Stimulated activated CD8-positive, alpha-beta memory T cell treated with anti-CD3 and anti-CD28 coated beads, Interleukin-15, amount 100 ng/mL, for 24 hours (primary cell): ENCODE measurements at places on chromosomes 4 and X.

DNA sequence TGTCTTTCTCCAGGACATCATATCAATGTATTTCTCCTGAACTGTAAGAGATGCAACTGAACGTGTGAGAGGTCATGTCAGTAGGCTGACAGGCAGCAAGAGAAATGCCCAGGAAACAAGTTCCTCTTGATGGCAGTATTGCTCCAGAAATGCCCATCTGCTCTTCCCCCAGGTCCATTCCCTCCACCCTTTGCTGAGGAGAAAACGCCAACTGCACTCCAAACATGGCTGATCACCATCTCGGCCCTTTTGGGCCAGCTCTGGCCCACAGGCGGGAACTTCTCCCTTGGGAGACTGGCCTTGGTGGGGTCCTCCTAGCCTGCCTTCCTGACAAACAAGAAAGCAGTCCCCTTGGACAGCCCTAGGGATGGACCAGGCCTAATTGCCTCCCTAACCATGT, 276.5 kb upstream of the AGTR2 start:
- DNase-seq, result no peak

DNA sequence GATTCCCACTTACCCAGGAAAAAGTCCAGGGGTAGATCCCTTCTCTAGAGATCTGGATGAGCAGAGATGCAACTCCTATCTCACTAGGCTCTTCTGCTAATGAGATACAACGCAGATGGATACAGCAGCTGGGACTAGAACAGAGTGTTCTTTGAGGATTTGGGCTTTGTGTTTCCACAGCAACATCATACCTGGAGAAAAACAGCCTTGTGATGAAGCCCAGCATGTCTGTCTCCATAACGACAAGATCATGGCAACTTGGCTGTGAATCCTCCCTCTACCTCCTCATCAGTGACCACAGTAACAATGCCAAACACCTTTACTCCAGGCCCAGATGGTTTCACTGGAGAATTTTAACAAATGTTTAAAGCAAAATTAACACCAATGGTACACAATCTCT, 80.1 kb downstream of the RCHY1 start:
- DNase-seq, result no peak

DNA sequence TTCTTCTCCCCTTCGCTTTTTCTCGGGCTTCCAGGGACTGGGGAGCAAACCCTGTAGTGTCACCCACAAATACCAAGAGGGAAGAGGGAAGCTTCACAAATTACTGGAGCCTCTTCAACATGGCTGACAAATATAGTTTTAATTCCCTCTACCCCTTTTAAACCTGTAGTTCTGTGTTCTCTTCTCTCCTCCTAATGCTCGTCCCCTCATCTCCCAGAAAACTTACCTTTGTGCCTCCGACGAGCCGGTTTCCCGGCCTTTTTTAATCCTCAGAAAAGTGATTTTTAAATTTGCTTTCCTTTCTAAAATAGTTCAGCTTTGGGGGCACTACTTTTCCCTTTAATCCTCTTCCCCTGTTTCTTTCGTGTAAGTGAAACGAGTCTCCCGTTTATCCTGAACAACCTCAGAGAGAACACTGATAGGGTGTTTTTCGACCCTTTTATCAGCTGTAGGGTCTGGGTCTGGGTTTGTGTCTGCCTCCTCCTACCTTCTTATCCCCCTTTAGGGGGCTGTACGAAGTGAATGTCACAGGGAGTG, 408 bp downstream of the TET2 start:
- no peak for DNase-seq

GRCh38 chr4:180560896-180561295, 1682.3 kb upstream of the TENM3 start:
- DNase-seq, result no peak

GRCh38 chr4:48141048-48141447, 7.0 kb upstream of the TXK start:
- no peak for DNase-seq

GRCh38 chrX:5388087-5388486, 840.6 kb downstream of the NLGN4X start:
- no peak for DNase-seq

GRCh38 chr4:156954587-156954986, 17.0 kb downstream of the PDGFC start:
- no peak for DNase-seq

- DNase-seq, result no peak
These were observed 189.5 kb upstream of the ANKRD50 start for GRCh38 chr4:124902001-124902515.

DNA sequence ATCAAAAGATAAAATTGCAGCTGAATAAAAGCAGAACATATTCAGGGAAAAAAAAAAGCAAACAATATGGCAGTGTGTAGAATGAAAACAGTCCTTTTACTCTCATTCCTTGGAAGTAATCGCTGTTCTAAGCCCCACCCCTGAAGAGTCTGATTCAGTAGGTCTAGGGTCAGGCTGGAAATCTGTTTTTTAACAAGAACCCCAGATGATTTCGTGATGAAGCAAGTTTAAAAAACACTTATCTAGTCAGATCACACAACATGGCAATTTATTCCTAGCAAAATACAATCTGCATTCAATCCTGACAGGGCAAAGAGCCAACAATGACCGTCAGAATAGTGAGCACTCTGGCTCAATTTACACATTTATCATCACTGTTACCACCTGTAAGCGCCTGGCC, 16.1 kb downstream of the FAM120C start:
- DNase-seq, result no peak

- DNase-seq, result no peak
These were observed 40.5 kb downstream of the AFF2 start for GRCh38 chrX:148540671-148541583.

DNA sequence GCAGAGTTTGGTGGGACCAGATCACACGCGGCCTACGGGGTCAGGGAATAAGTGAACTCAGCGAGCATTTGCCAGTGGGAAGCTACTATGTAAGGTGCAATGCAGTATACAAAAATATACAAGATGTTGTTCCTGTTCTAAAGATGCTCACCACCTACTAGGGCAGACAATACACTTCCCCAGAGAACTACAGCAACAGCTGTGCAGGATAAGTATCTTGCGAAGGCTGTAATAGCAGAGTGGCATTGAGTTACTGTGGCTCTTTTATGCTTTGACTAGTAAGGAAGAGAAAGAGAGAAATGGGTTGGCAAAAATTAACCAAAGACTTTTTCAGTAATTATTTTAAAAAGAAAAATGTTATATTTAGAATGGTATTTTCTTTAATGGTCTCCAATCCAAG, 61.2 kb downstream of the CDS1 start:
- no peak for DNase-seq

GRCh38 chr4:162838671-162839070, 328.0 kb downstream of the NAF1 start:
- DNase-seq, result no peak

DNA sequence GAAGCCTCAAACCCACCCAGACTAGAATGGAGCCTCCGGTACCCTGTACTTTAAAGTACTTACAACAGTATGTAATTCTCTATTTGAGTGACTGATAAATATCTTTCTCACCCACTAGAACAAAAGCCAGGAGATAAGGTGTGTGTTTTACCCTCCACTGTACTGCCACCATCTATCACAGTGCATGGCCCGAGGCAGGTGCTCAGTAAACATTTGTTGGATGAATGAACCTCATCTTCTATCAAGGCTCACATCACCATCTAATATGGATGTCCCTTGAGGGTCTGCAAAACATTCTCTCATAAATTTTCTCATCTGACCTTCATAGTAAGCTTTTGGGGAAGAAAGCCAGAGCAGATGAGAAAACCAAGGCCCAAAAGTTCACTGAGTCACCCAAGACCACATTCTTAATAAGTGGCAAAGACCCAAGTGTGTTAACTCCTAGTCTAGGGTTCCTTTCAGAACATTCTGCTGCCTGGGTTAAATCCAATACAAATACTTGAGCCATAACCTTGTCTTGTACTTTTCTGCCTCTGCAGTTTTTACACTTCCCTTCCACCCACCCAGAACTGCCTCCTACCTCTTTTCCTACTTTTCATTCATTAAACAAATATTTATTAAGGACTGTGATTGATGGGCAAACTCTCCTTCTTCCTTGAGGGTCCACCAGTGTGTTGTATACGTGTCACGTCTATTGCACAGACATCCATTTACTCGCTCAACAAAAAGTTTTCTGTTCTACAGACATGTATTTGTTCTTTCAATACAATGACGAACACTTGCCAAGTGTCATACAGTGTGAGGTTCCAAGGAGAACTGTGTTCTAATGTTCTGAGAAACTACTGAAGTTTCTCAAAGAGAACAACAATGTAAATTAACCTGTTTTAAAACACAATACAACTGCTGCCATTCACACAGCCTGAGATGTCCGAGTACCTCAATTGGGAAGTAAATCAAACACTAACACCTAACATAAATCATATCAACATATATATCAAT, 35.7 kb downstream of the APBB2 start:
- DNase-seq, result no peak

DNA sequence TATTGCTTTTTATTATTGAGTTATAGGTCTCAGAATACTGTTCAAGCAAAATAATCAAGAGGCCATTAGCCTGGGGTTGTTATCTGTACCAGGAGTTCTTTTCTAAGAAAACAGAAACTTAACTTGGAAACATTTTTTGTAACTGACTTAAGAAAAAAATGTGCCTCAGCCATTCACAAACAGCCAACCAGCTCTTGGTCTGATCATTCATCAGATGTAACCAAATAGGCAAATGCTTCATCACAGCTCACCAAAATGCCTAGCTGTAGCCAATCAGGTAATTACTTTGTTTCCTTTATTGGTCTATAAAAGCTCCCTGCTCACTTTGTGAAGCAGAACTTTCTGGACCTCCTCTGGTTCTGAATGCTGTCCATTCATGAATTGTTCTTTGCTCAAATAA, 387.7 kb downstream of the FAT4 start:
- no peak for DNase-seq

- no peak for DNase-seq
These were observed 280.4 kb downstream of the DHX15 start for GRCh38 chr4:24303926-24304325.

DNA sequence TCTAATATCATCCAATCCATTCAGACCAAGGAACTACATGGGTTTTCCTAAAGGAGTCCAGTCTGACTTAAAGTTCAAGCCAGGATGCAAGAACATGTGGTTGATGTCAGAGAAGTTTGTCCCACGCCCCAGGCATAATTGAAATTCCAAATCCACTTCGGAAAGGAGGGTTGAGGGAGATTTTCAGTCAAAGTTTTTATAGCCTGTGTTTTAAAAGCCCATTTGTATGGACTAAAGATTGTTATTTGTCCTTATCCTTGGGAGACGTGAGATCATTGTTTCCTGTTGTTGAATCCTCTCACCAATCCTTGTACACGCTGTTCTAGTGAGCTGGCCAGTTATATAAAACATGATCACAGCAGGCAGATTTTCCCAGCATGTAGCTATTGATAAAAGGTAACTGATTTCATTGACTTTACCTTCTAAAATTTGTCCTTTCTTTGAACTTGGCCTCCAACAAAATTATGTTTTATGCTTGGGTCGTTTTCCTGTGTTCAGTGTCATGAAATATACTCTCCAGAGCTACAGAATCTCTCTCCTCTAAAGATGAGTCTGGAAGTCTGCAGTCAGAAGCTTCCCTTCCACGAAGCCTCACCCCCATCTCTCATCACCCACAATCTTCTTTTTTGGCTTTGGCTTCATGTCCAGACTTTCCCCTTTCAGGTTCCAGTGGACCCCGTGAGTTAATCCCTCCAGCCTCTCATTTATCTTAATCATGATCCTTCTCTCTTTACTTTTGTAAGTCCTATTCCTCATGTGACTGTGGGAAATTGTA, 92.9 kb downstream of the ATP10D start:
- DNase-seq, result no peak

- DNase-seq, result no peak
These were observed 198.6 kb upstream of the S100G start for GRCh38 chrX:16451334-16451733.

GRCh38 chrX:27598312-27598711, 8.2 kb downstream of the DCAF8L2 start:
- DNase-seq, result no peak

- DNase-seq, result no peak
These were observed 11.6 kb downstream of the SASH3 start for GRCh38 chrX:129791336-129791735.

DNA sequence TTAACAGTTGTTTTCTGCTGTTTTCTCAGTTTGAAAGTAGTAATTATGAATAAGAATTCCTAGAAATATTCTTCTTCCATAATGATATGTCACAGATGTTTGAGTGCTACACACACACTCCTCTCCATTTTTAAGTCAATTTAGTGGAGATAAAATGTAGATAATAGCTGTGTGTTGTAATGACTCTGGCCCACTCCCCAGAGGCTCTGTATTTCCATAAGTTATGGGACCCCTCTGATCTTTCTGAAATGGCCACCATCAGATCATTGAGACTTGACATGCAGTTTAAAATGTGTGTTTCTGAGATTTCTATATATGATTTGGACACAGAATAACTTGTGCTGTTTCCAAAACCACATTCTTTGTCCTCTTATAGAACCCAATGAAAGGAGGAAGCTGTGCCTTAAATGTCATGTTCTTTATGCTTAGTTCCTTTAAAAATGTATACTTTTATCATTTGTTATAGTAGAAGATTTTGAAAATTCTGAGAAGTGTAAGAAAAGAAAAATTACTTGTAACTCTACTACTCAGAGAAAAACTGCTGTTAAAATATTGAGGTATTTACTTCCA, 46.4 kb downstream of the GAB1 start:
- DNase-seq, result no peak

DNA sequence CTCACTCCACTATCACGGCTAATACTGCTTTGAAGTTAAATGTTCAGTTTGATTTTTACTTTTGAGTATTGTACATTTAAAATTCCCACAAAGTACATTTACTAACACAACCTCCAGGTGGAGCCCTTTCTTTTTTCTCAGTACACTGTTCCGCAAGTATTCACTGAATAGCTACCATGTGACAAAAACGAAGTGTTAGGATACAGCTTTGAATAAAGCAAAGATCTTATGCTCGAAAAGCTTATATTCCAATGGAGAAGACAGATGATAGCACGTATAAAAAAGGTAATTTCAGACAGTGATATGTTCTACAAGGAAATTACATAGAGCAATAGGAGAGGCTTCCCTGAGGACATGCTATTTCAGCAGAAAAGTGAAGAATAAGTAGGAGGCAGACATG, 60.7 kb upstream of the ABCG2 start:
- no peak for DNase-seq
